ENCODE measurements at places on chromosomes 6 and 20.
A peak's percentile ranks its signal among the peaks of the same experiment; 100 is the strongest.

- DNase-seq = no peak
Measured at GRCh38 chr6:156771047-156771446, 6.1 kb upstream of the ARID1B start.

- DNase-seq = no peak
Measured at GRCh38 chr6:89842228-89842627, 12.5 kb downstream of the CASP8AP2 start.

DNA sequence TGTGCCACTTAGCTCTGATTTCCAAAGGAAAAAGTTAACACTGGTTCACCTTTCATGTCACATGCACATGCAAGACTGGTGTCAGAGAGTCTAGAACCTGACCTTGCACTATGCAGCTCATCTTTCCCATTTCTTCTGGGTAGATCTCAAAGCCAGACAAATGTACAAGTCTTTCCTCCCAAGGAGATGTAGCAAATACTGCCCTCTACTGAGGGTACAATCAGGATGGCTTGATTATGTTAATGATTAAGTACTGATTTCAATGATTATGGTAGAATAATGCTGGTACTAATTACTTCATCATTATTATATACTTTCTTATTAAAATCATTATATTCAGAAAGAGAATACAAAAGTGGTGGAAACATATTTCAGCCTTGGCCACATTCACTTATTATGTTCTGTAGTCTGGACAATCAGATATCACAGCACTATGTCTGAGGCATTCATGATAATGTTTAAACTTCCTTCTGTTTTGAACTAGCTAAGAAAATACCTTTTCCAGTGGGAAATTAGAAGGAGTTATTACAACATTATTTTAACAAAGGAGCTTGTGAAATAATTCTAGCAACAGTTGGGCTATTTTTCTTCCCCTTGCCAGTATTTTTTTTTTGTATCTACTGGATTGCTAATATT is 68.5 kb upstream of the FOXO3 start:
- DNase-seq = peak; percentile 34

- DNase-seq = no peak
Measured at GRCh38 chr20:45934046-45934585, 367 bp upstream of the PCIF1 start.

DNA sequence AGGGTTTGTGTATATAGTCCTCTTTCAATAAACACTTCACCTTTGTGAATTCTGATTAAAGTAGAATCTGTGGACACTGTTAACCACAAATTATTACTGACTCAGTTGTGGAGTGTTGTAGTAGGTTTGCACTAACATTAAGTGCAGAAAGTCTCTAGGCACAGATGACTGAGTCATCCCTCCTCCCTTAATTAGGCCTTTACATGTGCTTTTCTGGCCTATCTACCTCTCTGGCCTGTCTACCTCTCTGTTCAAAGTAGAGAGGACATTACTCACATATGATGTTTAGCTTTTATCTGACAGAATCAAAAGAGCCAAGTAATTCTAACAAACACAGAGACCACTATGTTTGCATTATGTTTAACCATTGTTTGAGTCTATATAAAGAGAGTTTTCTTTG is 783.0 kb downstream of the TENT5A start:
- DNase-seq = no peak

DNA sequence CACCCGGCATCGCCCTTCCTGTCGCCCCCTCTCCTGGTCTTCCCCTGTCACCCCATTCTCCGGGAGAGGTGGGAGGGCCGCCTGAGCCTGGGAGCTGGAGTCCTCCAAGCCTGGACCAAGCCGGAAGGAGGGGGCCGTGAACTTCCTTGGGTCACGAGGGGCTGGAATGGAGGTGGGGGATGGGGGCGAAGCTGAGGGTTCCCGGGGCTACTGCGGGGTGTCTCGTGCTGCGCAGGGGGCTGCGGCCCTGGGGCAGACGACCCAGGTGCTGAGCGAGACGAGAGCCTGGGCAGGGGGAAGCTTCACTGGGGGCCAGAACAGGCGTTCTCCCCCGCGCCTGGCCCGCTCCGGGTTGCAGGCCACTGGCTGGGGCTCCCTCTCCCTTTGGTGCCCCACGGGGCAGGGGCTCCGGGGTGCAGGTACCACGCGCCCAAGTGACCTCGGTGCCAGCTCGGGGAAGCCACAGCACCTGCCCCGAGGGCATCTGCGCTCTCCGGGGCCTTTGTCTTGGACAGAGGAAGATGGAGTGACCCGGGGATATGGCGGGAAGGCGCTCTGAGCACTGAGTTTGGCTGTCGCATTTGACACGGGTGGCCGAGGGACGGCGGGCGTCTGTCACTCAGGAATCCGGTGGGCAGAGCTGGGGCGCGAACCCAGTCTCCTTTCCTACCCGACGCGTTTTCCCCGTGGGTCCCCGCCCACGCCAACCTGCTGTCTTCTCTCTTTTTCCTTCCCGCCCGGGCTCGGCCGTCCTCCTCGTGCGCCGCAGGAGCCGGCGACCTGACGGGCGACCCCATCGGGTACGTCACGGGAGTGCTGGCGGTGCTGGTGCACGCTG is 1.2 kb downstream of the SLC35D3 start:
- DNase-seq = no peak
